ENCODE measurements at places on chromosomes 2 and 18.

DNA sequence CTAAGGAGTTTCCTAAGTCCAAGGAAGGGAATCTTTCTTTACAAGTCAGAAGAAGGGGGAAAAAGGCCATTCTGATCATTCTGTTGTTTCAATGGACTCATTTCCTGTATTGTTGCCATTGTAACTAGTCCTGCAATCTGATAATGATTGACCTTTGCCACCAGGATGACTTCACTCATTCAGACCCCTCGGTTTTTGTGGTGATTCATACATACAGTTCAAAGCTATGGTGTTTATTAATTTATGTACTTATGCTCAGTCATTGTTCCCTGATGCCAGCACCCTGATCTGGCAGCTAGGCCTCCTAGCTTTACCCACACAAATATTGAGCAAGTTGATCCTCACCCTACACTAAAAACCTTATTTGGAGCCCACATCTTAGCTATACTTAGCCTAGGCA lies 57.6 kb upstream of the ZNF519 start:
- no peak for DNase-seq

DNA sequence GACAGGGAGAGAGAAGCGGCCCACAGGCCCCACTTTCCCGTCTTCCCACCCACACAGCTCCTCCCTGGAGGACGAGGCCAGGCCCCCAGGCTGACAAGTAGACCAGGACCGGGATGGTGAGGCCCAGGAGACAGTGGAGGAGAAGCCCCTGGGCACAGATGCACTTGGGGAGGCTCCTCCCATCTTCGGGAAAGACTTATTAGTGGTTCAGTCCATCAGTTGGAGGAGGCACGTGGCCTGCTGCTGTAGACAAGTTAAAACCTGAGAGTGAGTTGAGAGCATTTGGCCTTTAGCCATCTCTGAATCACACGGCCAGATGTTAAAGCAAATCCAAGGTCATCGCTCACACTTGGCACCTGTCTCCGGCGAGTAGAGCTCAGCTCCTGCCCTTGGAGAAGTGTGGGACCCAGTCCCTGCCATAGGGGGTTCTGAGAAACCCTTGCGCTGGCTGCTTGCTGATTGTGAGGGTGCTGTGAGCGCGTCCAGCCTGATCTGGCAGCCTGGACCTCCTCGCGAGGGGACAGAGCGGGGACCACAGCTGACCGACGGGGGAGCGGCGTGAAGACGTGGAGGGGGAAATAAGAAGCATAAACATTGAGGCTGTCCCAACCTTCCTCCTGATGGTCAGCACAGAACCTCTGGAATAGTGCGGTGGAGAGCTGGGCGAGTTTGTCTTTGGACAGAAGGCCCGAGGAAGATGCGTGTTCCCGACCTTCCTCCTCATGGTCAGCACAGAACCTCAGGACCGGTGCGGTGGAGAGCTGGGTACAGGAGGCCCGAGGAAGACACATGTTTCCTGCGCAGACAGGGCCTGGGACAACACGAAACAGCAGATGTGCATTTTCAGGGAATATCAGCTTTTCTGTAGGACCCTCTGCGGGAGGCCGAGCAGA lies 24.7 kb upstream of the ALLC start:
- DNase-seq: no peak

DNA sequence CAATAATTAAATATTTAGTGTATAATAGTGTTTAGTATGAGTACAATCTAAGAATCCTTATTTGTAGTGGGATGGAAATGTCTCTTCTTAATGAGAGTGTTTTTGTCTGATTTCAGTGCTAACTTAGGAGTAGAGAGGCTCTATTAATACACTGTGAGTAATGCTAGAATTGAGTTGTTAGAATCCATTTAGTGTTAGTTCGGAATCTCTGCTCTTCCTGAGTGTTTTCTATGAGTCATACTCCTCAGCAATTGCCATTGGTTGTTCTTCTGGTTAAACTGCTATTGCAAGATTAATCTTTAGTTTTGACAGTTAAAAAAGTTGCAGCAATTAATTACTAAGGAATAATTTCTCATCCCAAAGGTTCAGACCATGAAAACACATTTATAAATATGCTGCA lies 828.6 kb upstream of the POU3F3 start:
- DNase-seq: no peak

- no peak for DNase-seq
These were observed 14.4 kb downstream of the FBXO41 start for GRCh38 chr2:73269686-73270465.

GRCh38 chr2:98764499-98764898 lies 33.6 kb upstream of the MGAT4A start:
- no peak for DNase-seq

DNA sequence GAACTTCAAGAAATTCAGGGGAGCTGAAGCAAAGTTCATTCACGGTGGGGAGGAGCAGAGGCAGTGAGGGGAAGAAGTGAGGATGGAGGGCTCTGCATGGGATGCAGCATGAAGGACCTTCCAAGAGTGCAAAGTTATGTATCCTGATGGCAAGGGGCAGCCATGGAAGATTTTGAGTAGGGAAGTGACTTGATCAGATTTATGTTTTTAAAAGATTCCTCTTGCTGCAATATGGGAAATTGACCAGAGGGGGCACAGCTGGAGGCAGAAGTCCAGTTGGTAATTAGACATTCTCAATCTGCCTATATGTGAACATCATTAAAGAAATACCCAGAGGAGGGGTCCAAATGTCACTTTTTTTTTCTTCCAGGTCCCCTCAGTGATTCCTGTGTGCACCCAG lies 21.5 kb upstream of the ANXA4 start:
- no peak for DNase-seq

DNA sequence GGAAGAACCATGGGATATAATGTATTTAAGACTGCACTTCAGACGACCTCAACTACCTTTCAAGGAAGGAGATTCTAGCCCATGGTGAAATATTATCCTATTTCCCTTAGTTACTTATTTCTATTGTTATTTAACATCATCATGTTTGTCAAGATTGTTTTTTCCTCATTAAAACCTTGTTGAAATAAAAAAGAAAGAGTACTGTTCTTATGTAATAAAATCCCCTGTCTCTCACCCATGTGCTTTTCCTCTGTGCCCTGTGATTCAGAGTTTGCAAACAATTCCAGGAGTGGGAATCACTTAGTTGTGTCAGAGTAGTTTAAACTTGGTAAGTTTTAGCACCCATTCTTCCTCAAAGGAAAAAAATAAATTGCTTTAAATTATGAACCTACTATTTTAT lies 43.6 kb downstream of the ERBB4 start:
- no peak for DNase-seq

DNA sequence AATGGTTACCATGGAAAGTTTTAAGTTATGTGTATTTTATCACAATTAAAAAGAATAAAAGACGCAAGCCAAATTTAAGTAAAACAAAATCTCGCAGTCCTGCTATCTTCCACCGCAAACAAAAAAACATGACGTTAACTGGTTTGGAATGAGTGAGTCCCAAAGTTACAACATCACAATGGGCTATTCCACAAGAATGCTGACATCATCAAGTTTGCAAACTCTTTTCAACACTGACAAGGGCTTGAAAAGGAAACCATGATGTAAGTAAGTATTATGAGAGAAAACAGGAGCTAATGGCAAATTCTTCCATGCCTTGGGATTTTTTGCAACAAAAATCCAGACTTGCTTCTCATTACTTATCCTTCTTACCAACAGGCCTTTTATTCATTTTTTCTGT lies 31.1 kb downstream of the SIGLEC15 start:
- no peak for DNase-seq

GRCh38 chr2:49837561-49838293 lies 683.4 kb upstream of the FSHR start:
- DNase-seq: no peak

DNA sequence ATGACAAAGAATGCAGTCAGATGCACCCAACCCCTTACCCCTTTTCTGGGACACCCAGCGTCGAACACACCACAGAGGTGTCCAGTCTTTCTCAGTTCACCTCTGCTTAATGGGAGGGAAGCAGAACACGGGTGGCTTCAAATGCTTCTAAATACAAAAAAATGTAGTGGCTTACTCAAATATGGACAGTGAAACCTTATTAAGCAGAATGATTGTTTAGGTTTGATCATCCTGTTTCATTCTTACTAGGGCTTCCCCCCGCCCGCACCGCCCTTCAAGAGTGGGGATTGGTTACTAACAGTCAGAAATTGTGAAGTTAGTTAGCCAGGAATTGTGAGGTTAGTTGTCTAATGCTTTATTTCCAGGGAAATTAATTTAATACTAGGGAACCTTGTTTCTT lies 21.6 kb downstream of the ATG16L1 start:
- no peak for DNase-seq

DNA sequence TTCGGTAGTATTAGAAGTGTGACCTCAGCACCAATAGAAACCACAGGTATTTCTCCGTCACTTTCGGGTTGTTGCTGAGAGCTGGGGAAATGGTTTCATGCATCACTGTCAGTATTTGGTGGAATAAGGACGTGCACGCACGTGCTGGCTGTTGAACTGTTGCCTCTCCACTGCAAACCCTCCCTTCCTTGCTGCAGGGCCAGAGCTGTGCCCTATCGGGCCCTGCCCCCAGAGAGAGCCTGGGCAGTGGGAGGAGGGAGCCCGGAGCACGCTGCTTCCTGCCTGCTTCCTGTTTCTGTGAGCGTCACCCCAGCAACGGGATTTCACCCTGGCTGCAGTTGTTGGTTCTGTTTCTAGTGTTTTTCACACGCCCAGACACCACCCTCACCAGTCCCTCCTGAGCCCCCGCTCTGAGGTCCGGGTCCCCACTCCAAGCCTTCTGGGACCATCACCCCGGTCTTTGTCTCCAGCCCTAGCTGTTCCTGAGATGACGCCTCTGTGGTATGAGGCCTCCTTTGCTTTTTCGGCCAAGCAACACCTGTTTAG lies 47.4 kb downstream of the LRRFIP1 start:
- DNase-seq: peak; percentile 28

- DNase-seq: no peak
These were observed 22.6 kb upstream of the FZD5 start for GRCh38 chr2:207792244-207792785.

DNA sequence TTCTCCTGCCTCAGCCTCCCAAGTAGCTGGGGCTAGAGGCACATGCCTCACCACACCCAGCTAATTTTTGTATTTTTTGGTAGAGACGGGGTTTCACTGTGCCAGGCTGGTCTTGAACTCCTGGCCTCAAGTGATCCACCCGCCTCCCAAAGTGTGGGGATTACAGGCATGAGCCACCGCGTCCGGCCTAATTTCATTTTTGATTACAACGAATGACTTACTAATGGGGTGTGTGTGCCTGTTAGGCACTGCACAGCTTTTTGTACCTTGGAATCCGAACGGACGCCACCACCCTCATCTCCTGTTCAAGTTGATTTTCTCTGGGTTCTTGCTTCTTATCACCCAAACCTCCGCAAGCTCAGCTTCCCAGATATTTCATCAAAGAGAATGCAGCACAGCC lies 17.2 kb downstream of the PTMA start:
- no peak for DNase-seq
